ENCODE measurements at places on chromosomes 16 and 17.

DNA sequence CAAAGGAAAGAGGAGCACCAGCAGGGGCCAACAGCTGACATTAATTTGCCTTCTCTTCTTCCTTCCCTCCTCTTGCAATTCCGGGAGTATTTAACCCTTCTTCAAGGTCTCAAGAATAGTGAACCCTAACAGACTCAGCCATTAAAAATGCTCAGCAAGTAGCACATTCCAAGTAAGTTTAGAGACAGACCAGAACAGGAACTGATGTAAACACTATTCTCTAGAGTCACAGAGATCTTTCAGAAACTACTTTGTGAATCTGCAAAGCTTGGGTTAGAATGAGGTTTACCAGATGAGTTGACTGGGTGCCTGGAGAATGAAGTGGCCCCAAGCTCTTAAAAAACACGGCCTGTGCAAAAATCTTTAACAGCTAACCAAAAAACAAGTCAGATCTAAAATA, 50.9 kb downstream of the TEX2 start:
- H3K4me3 ChIP-seq: no peak overlapping the region
- H3K4me1 ChIP-seq: peaks cover 32% of the 10 kb centered on the region
- no peak for DNase-seq
- no peak overlapping the region for H3K27ac ChIP-seq
- no peaks in the 10 kb centered on the region for H3K27me3 ChIP-seq

GRCh38 chr17:77875051-77875780, 83.3 kb upstream of the TNRC6C start:
- no peak overlapping the region for H3K27ac ChIP-seq
- no peak overlapping the region for H3K4me3 ChIP-seq
- no peaks in the 10 kb centered on the region for H3K36me3 ChIP-seq
- no peak for DNase-seq

- H3K4me1 ChIP-seq: no peaks in the 10 kb centered on the region
- no peak for DNase-seq
- H3K27ac ChIP-seq: no peak overlapping the region
- H3K27me3 ChIP-seq: no peaks in the 10 kb centered on the region
Observed at GRCh38 chr17:17132746-17133145, 73.4 kb downstream of the PLD6 start.

DNA sequence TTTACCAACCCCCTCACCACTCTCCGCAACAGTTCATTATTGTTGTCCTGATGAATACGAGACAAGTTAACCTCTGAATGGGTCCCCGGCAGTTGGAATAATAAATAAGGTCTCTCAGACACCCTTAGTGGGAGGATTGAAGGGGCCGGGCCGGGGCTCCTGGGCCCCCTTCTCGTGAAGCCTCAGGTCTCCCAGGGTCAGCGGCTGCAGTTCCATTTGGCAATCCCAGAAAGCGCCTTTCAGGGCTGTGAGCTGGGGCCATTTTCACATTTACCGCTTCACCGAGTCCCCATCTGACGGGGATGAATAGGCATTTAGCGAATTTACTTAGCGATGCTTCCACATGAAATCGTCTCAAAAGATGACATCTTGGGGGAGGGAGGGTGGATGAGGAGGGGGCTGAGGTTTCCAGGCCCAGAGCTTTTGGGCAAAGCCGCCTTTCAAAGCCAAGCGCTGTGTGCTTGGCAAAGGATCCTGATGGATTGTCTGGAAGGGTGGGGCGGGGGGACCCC, 309.8 kb downstream of the XYLT1 start:
- no peak overlapping the region for H3K4me3 ChIP-seq
- no peak for DNase-seq
- no peak overlapping the region for H3K27ac ChIP-seq
- peaks cover 3% of the 10 kb centered on the region for H3K36me3 ChIP-seq
- no peaks in the 10 kb centered on the region for H3K4me1 ChIP-seq

GRCh38 chr17:28860363-28860808, 5.6 kb downstream of the ERAL1 start:
- H3K27me3 ChIP-seq: no peaks in the 10 kb centered on the region
- H3K27ac ChIP-seq: no peak overlapping the region

GRCh38 chr17:45265821-45266220, 3.9 kb upstream of the SPATA32 start:
- H3K27ac ChIP-seq: no peak overlapping the region
- peaks cover 13% of the 10 kb centered on the region for H3K4me1 ChIP-seq
- no peaks in the 10 kb centered on the region for H3K27me3 ChIP-seq
- H3K36me3 ChIP-seq: peaks cover 76% of the 10 kb centered on the region
- no peak for DNase-seq

DNA sequence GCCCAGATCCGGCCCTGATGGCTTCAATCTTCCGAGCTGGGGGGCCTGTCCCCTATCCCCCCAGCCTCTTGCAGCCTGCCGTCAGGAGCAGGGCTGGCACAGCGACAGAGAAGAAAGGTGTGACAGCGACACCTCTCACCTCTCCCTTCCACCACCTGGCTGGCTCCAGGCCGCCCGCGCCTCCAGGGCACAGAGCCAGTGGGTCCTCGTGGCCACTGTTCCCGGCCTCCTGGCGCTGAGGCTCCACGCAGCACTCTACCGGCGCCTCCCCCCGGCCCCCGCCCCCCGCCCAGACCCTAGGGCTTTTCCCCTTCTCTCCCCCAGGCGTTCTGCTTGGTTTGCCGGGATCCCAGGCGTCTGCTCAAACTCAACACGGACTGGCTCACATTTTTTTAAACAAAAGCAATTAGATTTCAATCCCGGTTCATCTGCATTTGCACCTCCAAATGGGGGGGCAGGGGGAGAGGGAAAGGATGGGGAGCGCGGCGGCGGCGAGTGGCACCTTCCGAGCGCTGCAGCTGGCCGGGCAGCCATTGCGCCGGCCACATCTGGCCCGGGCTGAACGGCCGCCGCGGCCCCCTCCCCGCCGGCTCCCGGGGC, 12.8 kb upstream of the CBX8 start:
- peaks cover 64% of the 10 kb centered on the region for H3K27me3 ChIP-seq
- no peaks in the 10 kb centered on the region for H3K36me3 ChIP-seq
- H3K27ac ChIP-seq: no peak overlapping the region
- H3K4me3 ChIP-seq: no peak overlapping the region
- H3K4me1 ChIP-seq: peaks cover 56% of the 10 kb centered on the region
